ENCODE measurements at places on chromosomes 5 and 9.
A peak's percentile ranks its signal among the peaks of the same experiment; 100 is the strongest.

DNA sequence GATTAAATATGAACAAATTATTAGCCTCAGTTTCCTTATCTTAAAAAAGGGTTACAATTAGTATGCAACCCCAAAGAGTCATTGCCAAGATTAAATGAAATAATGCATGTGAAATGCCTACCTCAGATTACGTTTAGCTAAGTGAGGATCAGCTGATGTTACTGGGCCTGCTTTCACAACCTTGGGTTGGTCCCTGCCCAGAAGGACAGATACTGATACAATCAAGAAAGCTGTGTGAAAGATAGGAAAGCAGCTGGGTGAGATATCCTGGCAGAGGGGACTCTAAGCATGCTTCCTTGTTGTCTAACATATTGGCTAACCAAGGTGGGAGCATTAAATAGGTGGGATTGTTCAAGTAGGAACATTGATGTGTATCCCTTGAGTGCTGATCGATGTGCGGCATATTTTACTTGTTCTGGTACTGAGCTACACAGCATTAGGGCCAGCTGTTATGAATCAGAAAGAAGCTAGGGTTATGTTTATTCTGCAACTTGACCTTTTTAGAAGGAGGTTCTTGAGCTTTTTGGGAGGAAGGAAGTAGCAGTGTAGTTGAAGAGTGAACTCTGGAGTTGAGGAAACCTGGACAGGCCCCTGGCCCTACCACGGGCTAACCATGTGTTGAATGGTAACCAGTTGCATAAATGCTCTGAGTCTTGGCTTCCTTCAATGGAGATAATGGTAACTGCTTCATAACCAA lies 28.9 kb downstream of the SNX24 start:
- peak; percentile 26 for DNase-seq

- no peak for DNase-seq
Measured at GRCh38 chr5:110053824-110054223, 364.1 kb downstream of the MAN2A1 start.

- DNase-seq, result no peak
Measured at GRCh38 chr5:60494635-60495034, 205.3 kb downstream of the DEPDC1B start.

GRCh38 chr5:4758550-4758949 lies 381.6 kb upstream of the ADAMTS16 start:
- no peak for DNase-seq

GRCh38 chr5:53041071-53041692 lies 52.0 kb downstream of the ITGA2 start:
- no peak for DNase-seq

DNA sequence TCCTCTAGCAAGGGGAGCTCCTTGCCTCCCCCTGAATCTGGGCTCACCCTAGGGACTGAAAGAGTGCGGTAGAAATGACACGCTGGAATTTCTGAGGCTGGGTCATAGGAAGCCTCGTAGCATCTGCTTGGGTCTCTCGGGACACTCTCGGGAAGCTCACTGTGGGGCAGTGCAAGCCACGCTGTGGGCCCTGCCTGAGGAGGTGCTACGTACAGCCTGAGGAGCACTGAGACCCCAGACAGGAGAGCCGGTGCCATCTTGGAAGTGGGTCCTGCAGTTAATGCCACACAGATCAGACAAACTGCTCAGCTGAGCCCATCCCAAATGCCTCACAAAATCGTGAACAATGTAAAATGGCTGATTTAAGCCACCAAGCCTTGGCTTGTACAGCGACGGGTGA lies 1.8 kb downstream of the MRPL36 start:
- DNase-seq, result no peak

DNA sequence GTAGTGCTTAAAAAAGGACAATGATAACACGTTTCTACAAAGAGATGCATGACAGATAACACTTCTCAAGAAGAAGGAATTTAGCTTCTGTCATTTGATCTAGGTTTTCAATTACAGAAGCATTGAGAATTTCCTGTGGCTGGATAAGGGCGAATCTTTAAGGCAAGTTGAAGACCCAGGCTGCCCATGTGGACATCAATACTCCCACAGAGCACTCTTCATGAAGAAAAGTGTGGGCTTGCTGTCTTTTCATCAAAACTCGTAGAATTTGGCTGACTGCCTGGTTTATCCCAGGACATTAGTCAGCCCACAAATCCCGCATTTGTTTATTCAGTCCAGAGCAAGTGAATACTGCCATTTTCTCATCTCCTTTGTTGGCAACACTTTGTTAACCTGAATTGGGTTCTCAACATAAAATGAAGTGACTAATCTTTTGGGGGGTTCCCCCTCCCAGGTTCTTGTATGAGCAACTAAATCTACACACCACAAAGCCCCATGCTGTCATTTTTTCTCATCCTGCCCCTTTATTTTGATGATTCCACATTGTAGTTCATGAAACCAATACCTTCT lies 43.4 kb upstream of the CDKN2B start:
- no peak for DNase-seq

- DNase-seq, result peak; percentile 24
Measured at GRCh38 chr5:35325836-35326235, 95.5 kb upstream of the PRLR start.

DNA sequence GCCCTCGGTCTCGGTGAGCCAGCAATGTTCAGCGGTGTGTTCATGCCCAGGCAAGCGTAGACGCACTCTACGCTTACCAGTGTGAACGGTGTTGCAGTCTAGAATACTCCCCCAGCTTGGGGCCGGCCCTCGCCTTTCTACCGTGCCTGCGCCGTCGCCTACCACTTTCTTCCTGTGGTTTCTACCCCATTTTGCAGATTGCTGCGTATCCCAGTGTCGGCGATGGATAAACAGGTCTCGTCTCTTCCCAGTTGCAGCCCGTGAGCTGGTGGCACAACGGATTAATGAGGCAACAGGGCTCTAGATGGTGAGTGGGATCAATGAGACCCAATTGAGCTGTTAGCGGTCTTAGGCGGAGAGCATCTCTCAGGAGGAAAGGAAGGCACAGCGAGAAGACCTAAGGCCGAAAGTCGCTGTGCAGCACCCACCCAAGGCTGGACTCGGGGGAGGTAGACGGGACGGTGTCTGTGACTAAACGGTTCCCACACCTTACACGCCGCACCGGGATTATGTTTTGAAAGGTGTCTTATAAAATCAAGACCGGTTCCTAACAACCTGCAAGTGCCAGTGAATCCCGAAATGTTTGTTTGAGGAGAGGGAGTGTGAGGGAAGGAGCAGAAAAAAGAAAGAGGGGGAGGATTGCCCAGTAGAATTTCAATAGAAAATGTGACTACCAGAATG lies 5.8 kb downstream of the OTP start:
- DNase-seq, result no peak

DNA sequence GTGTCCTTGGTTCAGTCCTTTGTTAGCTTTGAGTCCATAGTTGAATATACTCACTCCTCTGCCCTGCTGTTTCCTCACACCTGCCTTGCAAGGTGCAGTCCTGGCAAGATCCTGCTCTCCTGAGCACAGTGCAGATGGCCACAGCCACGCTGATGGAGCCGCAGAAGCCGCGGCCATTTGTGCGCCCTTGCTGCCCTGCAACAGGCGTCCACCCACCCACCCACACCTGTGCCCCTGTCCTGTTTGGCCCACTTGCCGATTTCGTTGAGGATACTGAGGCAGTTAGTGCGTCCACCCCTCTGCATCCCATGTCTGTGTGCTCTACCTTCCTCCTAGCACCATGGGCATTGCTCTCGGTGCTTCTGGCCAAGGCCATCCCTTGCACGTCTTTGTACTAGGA lies 51.1 kb upstream of the LRRTM2 start:
- DNase-seq, result no peak

DNA sequence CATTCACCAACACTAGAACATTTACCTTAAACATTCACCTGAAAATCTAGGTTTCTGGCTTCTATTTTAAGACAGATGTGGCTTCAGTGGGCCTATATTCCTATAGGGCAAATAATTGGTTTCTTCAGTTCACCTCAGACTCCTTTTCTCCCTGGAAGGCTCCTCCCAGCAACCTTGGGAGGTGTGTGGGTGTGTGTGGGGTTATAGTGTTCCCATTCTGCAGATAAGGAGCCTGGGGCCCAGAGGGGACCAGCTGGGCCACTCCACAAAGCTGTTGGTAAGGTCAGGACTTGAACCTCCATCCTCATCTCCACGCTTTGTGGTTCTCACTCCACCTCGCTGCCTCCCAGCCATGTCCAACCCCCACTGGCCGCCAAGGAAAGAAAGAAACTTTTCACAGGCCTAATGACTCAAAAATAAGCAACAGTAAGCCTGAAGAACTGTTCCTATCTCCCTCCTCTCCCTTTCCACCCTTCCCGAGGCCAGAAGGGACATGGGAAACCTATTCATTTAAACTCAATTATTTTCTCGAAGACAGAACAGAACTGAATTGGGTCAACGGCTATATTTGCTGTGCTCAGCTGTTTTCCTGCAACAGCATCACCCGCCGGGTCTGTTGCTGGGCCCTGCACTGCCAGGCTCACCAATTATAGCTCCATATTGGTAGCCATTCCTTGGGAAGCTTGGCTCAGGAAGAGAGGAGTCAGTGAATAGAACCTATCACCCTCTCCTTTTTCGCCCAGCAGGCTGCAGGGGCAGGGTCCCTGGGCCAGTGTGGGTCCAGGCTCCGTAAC lies 78.5 kb downstream of the DAB2IP start:
- no peak for DNase-seq

DNA sequence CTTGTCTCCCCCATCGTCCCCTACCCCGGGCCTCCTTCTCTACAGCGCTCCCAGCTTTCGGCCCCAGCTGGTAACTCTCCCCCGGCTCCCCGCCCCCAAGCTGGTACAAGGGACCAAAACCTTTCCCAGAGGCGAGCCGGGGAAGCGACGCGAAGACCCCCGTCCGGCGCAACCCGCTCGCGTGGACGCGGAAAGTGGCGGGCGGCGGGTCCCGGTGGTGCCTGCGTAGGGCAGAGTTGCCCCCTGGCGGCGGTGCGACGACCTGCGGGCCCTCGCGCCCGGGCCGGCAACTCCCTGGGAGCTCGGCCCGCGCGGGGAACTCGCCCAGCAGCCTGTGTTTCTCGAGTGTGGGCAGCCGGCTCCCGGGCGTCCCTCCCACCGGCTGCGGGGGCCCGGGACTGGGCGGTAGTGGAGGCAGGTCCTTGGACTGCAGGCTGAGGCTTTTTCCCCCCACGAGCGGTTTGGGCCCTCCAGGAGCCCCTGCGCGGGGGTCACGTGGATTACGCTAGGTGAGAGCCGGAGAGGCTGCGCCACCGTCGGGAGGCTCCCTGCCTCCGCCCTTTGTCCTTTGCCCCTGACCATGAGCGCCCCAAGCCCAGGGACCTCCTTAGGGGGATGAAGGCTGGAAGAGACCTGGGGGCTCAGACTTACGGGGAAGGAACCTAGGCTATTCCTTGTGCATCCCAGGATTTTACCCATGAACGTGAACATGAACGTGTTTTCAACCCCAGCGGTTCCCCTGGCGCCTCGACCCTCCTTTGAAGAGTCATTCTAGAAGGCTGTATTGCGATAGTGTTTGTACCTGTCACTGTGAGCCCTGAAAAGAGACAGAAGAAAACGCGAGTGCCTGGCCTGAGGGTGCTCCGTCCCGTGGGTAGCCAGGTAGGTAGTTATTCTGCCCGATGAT lies 2.9 kb upstream of the FOXD1 start:
- DNase-seq, result peak; percentile 22

DNA sequence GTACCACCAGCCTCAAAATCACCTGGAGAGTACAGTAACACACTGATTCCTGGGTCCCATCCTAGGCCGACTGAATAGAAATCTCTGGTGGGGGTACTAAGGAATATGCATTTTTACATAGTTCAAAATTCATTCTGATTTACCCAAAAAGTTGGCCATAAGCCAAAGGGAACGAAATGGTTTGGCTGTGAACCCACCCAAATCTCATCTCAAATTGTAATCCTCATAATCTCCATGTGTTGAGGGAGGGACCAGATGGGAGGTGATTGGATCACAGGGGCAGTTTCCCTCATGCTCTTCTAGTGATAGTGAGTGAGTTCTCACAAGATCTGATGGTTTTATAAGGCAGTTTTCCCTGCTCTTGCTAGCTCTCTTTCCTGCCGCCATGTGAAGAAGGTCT lies 31.1 kb downstream of the MEGF9 start:
- no peak for DNase-seq

DNA sequence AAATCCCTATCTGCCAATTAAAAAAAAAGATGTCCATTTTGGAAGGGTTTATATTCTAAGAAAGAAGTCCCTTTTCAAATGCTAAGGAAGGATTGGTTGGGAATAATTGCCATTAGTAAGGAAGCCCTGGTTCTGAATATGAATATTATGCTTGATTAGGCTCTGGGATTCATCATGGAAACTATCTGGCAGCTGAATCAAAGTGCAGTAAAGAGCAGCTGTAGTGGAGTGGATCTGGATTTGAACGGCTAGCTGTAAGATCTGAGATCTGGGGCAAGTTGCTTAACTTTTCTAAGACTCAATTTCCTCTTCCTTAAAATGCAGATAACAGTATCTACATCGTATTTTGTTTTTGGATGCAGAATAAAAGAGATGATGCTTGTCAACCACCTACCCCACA lies 10.5 kb downstream of the IL12B start:
- DNase-seq, result no peak

DNA sequence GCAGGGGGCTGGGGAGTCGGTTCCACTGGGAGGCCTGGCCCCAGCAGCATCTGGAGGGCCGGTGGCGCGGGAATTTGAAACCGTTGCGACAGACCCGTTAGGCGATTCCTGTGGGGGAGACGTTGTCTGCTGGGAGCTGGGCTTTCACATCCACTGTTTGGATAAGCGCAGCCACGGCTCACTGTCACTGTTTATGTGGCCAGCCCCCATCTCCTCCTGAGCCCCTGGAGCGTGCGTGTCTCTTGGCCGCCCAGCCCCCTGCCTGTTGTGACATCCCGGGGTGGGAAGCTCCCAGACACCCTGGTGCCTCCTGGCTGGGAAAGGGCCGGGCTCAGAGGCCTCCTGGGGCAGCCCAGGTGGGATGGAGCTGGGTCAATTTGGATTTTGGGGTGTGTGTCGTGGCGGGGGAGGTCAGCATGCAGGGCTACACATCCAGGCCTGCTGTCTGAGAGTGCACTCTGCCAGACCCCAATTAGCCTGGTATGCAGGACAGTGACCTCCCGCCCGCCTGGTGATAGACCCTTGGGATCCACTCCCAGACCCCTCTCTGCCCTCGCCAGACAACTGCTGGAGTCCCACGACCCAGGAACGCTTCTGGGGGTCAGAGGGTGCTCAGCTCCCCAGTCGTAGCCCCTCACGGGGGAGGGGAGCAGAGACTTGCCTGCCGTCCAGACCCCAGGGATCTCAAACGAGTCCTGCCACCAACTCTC lies 62.0 kb upstream of the RNU6ATAC start:
- DNase-seq, result no peak

DNA sequence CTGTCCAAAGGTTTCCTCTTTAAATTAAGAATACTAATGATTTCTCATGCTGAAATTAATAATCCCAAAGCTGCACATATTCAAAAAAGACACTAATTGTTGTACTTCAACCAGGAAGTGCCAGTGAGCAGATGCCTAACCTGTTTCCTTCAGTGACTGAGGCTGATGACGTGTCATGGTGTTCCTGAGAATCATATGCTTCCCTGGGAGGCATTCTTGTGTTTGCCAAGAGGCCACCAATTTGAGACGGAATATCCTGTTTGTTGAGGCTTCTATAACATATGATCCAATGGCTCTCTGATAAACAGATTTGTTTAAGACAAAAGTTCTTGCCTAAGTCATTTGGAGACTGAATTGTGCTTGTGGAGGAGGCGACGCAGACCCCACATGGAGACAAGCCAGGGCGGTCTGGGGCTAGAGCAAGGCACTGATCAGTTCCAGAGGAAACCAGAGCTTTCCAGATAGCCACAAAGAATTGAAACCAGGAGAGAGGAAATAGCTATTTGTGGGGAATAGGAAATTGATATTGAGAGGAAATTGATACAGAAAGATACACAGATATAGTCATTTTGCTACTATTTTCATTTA lies 66.4 kb upstream of the ZNF608 start:
- DNase-seq, result no peak

Data from inflammatory macrophage (primary cell).